ENCODE measurements at places on chromosomes 11 and 22.

DNA sequence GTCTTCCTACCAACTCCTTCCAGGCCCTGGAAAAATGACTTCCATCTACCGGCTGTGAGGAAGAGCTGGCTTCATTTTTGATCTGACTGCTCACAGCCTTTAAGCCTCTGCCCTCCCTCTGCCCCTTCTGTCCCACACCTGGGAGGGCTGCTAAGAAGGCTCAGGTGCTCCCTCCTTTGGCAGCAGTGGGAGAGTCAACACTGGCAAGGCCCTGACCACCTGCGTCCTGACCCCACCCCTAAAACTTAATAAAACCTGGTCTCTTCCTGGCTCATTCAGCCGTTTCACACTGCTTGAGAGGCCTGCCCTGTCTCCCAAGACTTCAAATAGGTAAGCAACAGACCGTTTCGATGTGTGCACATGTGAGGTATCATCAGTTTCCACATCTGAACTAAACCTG, 52.1 kb upstream of the NFRKB start:
- DNase-seq = no peak

DNA sequence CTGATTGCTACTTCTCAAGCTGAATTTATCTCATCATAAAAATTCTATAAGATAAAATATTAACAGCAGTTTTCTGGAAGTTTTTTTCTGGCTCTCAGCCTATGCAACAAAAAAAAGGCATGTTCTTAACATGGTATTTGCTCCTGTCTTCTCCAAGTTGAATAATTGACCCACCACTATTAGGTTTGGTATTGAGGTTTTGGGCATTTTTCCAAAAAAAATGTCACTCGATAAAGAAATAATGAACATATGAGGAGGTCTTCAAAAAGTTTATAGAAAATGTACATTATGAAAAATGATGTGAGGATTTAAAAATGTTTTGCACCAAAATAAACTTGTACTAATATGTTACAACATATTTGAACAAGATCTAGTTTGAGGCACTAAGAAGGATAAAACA, 808.6 kb upstream of the RAG2 start:
- no peak for DNase-seq

DNA sequence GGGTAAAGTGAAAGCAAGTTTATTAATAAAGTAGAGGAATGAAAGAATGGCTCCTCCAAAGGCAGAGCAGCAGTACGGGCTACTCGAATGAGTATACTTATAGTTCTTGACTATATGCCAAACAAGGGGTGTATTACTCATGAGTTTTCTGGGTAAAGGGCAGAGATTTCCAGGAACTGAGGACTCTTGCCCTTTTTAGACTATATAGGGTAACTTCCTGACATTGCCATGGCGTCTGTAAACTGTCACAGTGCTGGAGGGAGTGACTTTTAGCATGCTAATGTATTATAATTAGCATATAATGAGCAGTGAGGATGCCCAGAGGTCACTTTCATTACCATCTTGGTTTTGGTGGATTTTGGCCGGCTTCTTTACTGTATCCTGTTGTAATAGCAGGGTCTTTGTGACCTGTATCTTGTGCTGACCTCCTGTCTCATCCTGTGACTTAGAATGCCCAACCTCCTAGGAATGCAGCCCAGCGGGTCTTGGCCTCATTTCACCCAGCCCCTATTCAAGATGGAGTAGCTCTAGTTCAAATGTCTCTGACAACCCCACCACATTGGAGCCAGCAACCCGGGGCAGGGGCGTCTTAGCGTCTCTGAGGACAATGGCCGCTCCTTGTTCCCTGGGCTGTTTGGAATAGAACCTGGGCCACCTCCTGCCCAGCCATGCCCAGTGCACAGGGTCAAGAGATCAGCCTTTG, 34.9 kb upstream of the CD82 start:
- no peak for DNase-seq

DNA sequence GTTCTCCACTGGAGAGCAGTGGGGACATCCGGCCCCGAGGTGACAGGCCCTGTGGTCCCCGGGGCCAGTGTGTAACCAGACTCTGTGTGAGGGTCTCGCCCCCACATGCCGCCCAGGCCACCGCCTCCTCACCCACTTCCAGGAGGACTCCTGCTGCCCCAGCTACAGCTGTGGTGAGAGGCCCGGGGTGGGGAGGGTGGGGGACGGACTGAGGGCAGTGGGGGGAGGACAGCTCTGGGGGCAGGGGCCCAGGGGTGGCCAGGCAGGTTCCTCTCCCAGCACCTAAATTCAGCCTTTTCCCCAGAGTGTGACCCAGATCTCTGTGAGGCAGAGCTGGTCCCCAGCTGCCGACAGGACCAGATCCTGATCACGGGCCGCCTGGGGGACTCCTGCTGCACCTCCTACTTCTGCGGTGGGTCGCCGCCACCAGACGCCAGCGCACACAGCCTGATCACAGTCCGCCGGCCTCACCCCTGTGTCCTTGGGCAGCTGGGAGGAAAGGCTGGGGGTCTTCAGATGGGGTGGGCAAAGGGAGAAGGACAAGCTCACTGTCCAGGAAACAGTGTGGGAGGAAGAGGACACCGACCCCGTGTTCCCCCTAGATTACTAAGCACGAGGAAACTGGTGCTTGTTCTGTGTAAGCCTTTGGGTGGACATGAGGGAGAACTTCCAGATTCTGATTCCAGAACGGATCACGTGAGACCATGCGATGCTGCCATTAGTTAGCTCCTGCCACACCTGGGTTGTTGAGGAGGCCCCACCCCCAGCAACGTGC, 84.4 kb upstream of the MYOD1 start:
- DNase-seq = no peak

DNA sequence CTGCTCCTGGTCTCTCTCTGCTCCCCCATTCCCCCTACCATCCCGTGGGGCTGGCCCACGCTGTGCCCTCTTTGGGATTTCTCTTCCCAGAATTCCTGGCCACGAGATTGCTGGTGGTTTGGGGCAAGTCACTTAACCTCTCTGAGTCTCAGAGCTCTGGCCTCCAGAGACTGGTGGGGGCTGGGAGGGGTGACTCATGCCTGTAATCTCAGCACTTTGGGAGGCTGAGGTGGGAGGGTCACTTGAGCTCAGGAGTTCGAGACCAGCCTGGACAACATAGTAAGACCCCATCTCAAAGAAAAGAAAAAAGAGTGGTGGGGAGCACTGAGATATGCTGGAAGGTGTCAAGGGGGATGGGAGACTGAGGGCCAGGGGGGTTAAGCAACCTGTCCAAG, 18.3 kb downstream of the OTUB1 start:
- no peak for DNase-seq

DNA sequence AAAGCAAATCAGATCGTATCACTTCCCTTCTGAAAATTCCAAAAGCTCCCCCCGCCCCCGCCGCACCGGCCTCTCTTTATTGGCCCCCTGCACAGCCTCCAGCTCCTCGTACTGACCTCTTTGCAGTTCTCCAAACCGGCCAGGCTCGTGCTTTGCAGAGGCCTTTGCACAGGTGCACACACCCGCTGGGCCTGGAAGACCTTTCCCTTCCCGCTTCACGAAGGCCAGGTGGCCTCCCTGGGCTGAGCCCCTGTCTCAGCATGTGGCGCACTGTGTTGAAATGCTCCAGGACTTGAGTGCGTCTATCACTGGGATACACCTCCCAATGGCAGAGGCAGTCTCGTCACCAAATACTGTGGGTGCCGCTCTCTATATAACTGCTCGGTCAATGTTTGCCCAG, 13.2 kb upstream of the ADA2 start:
- no peak for DNase-seq

DNA sequence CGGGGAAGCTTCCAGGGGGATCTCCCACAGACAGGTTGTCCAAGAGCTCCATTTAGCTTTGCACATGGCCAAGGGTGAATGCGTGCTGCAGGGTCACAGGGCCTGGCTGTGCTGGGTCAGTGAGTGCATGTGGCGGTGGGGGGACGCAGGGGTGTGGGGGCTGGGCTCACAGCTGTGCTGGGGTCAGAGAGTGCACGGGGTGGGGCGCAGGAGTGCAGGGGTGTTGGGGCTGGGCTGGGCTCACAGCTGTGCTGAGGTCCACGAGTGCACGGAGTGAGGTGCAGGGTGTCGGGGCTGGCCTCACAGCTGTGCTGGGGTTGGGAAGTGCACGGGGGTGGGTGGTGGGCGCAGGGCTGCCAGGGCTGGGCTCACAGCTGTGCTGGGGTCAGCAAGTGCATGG, 557.7 kb downstream of the BRD1 start:
- no peak for DNase-seq

- DNase-seq = no peak
These were observed 1.9 kb downstream of the GRIA4 start for GRCh38 chr11:105611572-105612441.

DNA sequence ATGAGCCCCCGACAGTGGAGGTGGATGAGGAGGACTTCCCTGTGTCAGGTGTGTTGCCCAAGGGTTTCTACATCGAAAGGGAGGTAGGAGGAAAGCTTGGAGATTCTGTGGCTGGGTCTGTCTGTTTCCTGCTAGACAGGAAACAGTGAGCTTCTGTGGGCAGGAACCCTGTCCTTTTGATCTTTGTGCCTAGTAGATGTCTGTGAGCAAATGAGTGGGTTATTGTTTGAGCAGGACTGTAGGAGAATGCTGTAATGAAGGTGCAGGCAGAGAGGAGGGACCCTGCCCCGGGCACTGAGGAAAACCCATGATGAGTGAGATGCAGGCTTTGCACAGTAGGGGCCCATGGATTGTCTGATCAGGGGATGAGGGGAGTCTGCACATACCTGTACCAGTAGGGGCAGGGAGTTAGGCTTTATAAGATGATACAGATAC, 14.0 kb downstream of the USP35 start:
- DNase-seq = no peak

DNA sequence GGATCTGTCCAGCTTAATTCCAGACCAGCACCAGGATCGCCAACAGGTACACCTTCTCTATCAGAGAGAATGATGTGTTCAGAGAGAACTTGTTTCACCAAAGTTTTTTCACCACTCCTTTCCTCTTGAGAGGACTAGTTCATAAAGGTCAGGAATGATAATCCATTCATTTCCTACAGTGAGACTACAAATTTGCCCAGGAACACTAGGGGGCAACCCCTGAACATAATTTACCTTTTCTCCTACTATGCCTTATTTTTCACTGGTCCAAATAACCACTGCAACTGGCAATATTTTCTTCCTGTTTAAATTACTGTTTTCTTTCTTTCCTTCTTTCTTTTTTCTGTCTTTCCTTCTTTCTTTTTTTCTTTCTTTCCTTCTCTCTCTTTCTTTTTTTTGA, 22.5 kb downstream of the CAVIN3 start:
- DNase-seq = no peak

DNA sequence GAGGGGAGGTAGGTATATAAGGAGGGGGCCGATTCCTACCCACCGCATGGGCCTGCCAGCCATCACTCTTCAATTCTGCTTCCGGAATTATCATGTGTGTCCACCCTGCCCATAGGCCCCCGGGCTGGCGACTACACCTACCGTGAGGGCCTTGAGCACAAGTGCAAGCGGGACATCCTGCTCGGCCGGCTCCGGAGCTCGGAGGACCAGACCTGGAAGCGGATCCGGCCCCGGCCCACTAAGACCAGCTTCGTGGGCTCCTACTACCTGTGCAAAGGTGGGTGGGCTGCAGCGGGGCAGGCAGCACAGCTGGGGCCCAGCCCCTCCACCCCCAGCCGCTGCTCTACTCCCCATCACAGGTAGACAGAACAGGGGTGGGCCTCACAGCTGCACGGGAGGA, 38.4 kb upstream of the TEF start:
- no peak for DNase-seq

GRCh38 chr11:117510646-117511045, 183.0 kb downstream of the CEP164 start:
- no peak for DNase-seq

GRCh38 chr11:36750349-36750748, 152.3 kb upstream of the RAG2 start:
- DNase-seq = no peak

GRCh38 chr11:119218141-119218878, 12.2 kb downstream of the CBL start:
- DNase-seq = no peak

DNA sequence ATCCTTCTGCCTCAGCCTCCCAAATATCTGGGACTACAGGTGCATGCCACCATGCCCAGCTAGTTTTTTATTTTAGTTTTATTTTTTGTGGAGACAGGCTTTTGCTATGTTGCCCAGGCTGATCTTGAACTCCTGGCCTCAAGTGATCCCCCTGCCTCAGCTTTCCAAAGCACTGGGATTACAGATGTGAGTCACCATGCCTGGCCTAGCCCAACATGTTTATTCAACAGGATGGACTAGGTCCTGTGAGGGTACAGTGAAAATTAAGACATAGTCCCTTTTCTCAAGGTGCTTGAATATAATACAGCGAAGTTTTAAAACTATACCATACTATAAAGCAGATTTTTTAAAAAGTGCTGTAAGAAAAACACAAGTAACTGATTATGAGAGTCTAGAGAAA, 45.2 kb upstream of the EED start:
- no peak for DNase-seq

GRCh38 chr11:14529951-14530350, 9.8 kb upstream of the PSMA1 start:
- DNase-seq = no peak

GRCh38 chr11:122745111-122745510, 89.6 kb downstream of the UBASH3B start:
- no peak for DNase-seq

- no peak for DNase-seq
These were observed 294.4 kb downstream of the DDX10 start for GRCh38 chr11:108959105-108959761.
